ENCODE measurements at places on chromosomes 12 and 14.

DNA sequence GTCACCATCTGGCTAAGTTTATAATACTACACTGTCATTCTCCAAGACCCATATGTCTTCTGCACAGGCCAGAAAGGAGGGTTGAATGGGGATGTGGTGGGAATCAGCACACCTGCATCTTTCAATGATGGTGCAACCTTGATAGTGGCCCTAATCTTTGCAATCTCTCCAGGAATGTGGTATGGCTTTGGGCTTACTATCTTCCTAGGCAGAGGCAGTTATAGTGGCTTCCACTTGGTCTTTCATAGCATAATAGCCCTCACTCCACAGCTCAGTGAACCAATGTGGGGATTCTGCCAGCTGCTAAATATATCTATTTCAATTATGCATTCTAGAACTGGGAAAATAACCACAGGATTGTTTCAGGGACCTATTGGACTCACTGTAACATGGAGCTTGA lies 61.8 kb upstream of the ATP2B1 start:
- no peak for DNase-seq

DNA sequence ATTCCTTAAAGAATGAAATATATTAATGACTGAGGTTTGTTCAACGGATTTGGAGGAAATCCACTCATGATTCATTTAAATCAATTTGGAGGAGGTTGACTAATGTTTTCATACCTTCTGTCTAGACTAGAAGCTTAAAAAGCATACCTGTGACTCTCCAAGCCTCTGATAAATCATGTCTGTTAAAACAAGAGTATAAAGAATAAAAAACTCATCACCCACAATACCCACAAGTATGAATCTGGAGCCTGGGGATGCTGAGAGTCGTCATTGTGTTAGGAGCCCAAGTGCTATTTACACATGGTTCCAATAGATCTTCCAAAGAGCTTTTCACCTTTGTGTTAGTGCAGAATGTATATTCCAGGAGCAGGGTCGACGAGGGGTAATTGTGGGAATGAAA lies 86.8 kb upstream of the ADAMTS20 start:
- no peak for DNase-seq

GRCh38 chr14:91061056-91061887 lies 831 bp upstream of the RPS6KA5 start:
- no peak for DNase-seq

DNA sequence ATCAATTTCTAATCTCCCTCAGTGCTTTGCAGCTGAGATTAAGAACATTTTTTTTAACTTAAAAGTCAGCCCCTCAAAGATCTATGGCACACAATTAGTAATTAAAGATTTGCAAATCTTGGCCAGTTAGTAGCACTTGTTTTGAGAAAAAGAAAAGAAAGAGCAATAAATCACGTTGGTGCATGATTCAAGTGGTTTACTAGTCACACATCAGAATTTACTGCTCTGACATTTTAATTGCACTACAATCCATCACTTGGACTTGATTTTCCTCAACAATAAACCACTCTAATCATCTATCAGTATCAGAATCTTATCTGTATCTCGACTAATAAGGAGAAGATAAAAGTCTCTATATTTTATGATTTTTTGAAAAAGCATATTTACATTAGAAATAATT lies 154.3 kb downstream of the HELB start:
- DNase-seq, result no peak

DNA sequence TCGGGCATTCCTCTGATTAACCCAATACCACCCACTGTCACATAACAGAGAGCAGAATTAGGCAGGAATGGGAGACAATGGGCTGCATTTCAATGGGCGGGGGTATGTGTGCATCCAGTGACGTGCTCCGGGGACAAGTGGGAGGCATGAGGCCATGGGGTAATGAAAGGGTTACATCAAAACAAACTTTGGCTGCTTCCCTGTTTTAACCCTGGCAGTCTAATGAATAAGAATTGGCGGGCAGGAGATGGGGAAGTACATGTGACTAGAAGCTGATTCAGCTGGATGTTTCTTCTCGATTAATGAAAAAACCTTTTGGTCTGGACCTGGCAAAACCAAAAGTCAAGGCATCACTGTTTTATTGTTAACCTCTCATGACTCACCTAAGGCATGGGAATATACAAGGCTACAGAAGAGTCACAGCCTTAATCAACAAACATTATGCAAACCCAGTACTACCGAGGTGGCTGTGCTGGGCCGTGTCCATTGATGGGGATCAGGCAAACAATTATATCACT lies 44.2 kb downstream of the SOCS2 start:
- no peak for DNase-seq

DNA sequence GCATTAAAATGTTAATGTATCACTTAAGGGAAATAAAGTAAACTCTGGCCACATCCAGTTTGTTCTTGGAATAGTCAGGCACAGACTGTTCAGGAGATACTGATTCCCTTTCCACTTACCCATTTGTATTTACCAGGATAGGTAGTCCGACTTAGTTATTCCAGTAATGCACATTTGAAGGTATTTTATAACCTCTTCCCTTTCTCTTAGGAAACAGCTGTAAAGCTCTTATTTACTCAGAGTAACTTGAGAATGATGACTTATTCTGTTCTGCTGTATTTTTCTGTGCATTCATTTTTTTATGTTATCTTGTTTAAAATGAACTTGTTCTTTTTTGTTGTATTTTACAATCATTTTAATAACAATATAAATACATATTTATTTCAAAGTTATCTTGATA lies 78.0 kb downstream of the METTL25 start:
- no peak for DNase-seq

DNA sequence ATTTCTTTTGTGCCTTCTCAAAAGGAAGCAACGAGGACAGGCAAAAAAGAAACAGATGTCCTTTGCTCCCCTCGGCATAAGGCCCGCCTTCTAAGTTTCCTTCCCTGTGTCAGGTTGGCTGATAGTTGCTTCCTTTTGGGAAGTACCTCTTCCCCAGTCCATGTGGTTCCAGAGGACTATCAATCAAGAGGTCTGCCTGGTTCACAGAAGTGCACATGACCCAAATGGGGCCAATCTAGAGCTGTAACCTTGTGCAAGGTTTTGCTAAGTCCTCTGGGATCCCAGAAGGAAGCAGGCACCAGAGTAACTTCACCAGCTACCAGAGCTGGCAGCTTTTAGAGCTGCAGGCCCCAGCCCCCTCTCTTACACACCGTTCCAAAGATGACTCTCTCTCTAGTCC lies 42.6 kb downstream of the TMEM63C start:
- DNase-seq, result no peak

DNA sequence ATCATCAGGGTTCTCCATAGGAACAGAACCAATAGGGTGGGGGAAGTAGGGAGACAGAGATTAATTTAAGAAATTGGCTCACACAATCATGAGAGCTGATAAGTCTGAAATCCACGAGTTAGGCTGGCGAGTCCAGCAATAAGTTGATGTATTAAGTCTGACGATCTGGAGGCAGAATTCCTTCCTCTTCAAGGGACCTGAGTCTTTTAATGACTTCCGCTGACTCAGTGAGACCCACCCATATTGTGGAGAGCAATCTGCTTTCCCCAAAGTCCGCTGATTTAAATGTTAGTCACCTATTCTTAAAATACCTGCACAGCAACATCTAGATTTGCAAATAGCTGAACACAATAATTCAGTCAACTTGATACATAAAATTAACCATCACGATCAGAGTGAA lies 97.8 kb downstream of the SPTSSA start:
- DNase-seq, result no peak

- DNase-seq, result no peak
Observed at GRCh38 chr12:26803552-26803951, 29.4 kb downstream of the ITPR2 start.

- DNase-seq, result no peak
Observed at GRCh38 chr12:118282767-118283166, 89.9 kb downstream of the TAOK3 start.

DNA sequence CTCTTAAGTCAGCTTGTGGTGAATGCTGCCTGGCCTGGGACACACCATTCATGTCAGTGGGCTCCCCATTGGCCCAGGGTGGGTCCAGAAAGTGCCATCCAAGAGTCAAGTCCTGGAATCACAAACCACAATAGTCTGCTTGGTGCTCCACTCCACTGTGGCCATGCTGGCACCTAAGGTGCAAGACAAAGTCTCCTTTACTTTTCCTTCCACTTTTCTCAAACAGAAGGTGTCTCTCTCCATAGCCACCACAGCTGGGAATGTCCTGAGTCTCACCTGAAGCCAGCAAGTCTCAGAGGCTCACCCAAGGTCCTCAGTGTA lies 9.0 kb downstream of the RDH16 start:
- no peak for DNase-seq

DNA sequence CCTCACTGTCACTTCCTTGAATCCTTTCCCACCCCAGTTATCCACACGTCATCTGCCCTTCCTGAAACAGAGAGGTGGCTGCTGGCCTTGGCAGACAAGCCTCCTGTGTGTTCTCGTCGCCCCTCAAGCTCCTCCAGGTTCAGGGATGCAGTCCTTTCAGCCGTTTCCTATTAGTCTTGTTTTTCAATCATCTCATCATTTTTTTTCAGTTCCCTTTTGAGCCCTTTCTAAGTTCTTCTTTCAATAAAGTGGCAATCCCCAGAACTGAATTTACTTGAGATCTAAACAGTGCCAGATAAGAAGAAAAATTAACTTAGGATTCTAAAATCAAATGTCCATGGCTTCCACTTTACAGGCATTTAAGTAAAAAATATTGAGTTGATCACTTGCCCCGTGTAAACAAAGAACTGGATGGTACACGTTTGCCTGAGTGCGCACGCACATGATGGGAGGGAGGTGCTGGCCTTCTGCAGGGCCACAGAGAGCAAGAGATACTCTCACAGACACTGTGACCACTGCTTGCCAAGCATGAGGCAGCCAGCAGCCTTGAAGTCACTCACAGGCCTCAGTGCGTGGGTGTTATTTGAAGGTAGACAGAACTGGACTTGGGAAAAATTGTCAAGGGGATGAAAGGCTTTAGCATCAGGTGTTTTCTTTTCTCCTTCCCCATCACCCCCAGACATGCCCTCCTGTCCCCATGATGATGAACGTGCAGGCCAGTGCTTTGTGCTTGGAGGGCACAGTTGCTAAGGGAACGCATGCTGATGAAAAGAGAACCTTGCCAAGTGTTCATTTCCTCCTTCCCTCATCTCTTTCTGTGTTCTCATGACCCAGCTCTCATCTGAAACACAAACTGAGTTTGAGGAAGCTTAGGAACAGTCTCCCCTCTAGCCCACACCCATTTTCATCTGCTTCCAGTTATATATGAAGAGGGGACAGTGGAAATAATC lies 408.3 kb downstream of the EGLN3 start:
- no peak for DNase-seq

DNA sequence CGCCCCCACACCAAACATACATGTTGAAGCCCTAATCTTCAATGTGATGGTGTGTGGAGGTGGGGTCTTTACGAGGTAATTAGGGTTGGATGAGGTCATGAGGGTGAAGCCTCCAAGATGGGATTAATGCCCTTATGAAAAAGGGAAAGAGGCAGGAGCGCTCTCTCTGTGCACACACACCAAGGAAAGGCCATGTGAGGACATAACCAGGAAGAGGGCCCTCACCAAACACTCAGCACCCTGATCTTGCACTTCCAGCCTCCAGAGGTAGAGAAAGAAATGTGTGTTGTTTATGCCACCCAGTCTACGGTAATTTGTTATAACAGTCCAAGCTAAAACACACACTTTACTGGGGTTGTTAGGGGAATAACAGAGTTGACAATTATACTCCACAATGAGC lies 14.6 kb upstream of the PITPNM2 start:
- DNase-seq, result no peak

- no peak for DNase-seq
Observed at GRCh38 chr12:10939163-10939562, at the start of gene TAS2R14. Gene TAS2R14, minus strand, starts transcription at chr12:10939263. Its CDS starts 56 bp downstream, at chr12:10939207.

DNA sequence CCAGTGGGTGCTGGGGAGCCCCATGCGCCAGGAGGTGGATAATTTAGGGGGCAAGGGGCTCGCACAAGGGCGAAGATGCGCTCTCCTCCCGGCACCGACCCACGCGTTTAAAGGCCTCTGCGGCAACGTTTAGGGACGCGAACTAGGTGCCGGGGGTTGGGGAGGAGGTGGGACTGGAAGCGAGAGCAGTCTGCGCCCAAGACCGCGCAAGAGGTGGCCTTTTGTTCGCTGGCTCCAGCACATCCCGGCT lies 1.3 kb downstream of the SLC38A1 start:
- DNase-seq, result no peak

DNA sequence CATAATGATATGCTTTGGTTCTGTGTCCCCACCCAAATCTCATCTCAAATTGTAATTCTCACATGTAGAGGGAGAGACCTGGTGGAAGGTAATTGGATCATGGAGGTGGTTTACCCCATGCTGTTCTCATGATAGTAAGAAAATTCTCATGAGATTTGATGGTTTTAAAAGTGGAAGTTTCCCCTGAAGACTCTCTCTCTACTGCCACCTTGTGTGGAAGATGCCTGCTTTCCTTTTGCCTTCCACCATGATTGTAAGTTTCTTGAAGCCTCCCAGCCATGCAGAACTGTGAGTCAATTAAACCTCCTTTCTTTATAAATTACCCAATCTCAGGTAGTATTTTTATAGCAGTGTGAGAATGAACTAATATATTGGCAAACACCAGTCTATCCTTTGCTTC lies 260.4 kb upstream of the PPFIA2 start:
- no peak for DNase-seq

- DNase-seq, result no peak
Observed at GRCh38 chr12:124617615-124618014, 50.2 kb upstream of the NCOR2 start.

DNA sequence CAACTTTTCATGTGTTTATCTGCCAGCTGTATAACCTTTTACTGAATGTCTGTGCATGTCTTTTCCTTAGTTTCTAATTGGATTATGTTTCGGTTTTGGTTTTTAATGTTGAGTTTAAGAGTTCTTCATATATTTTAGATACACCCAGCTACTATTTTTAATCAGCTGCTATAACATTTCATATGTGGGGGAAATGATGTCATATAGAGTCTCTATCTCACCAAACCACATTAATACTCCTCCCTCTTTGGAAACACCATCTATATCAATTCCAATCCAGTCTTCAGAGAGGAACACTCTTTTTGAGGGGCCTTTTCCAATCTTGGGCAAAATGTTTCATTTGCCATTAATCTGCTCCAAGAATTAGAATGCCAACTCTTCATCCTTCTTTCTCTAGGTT lies 28.5 kb upstream of the GCH1 start:
- DNase-seq, result no peak

- no peak for DNase-seq
Observed at GRCh38 chr14:49863487-49864281, 11.1 kb upstream of the NEMF start.

DNA sequence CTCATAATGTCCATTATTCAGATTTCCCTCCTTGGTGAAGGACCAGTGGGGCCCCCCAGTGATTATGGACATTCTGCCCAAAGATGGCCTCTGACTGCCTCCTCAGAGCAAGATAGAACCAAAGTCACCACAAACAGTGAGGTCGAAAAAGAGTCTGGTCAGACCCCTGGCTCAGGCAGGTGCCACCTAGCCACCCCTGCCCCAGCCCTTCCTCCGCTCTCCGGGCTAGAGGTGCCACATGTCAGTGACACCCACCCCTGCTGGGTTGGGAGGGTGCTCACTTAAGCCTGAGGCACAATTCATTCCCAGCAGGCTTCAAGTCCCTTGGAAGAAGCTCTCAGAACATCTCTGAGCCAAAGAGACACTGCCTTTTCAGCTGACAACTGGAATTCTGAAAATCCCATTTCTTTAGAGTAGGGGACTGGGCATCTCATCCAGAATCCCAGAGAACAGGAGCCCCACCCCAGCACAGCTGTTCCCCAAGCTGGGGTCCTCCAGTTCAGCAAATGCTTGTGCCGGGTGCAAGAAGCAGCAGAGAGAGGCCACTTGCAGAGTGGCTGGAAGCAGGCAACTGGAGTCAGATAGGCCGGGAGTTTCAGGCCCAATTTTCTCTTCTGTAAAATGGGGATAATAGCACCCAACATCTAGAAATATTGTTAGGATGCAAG lies 50.3 kb downstream of the ISCA2 start:
- DNase-seq, result no peak

Data from retinal pigment epithelial cell (primary cell).